ENCODE measurements at places on chromosomes 6 and 20.

GRCh38 chr20:19047951-19048296 lies 164.5 kb upstream of the SLC24A3 start:
- DNase-seq: no peak

- DNase-seq: peak; percentile 85
Measured at GRCh38 chr6:143965503-143966171, 42.4 kb downstream of the PLAGL1 start.

GRCh38 chr6:38170666-38171355 lies 351.3 kb downstream of the ZFAND3 start:
- no peak for DNase-seq

GRCh38 chr6:3987053-3987452 lies 91.9 kb downstream of the FAM217A start:
- peak; percentile 15 for DNase-seq

GRCh38 chr6:33700391-33701050 lies 11.0 kb downstream of the UQCC2 start:
- DNase-seq: peak; percentile 70

DNA sequence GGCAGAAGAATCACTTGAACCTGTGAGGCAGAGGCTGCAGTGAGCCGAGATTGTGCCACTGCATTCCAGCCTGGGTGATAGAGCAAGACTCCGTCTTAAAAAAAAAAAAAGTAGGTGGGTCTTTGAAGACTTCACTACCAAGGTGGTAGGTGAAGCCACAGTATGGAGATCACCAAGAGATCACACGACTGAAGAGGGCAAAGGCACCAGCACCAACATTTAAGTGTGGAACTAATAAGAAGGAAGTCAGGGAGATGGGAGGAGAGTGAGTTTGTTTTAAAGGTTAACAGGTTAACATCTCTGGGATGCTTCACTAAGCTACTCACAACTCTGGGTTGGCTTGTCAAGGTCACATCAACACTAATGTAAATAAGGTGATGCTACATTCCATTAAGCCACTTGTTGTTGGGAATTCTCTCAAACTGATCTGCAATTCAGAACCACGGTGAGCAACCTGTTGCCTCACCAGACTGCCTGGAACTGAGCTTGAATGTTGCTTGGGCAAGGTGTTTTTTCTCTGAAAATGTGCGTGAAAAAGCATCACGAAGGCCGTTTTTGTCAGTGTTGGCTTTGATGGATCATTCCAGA lies 48.7 kb downstream of the KCTD20 start:
- peak; percentile 22 for DNase-seq

- no peak for DNase-seq
Measured at GRCh38 chr6:117956386-117956785, 49.3 kb downstream of the SLC35F1 start.

DNA sequence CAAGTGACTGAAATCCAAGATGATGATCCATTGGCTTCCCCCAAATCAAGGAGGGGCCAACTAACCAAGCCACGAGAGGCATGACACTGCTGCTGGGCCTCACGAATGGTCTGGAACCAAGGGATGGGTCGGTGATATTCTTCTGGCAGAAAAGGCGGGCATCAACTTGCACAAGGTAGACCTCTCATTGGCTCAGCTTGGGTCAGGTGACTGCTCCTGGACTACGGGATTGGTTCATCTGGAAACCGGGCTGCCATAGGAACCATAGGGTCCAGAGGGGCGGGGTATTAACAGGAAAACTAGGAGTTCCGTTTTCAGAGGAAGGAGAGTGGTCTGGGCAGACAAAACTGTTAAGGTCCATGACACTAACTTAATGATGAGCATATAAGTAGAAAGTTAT lies 100.9 kb downstream of the TFAP2C start:
- DNase-seq: no peak

DNA sequence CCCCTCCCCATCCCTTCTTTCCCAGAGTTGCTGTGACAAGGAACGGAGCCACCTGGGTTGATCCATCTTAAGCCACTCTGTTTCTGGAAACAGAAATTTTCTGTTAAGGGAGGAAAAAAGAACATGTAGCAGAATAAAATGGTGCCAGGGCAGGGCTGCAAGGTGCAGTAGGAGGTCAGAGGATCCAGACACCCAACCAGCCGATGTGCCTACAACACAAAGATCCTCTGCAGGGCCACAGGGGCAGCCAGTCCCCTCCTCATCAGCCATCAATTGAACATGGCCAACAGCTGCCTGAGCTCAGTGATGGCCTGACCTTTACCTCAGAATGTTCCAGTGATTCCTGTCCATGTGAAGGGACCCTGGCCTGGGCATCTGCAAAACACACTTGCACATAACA lies 11.9 kb downstream of the MDFI start:
- no peak for DNase-seq

- no peak for DNase-seq
Measured at GRCh38 chr20:37316116-37316774, 26.8 kb downstream of the MANBAL start.

DNA sequence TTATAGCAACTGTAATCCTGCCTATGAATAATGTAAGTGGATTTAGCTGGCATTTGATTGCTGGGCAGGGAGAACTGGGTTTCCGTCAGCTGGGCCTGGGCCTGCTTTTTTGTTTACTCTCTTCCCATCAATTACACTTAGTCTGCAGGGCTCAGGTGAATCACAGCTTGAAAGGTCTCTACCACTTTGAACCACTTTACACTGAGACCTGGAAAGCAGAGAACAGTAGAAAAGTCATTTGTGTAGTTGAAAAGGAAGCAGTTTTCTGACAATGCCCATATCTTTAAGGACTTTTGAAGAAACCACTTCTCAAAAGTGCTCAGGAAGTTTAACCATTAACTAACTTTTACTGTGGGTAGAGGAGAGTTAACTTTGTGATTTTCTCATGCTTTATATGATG lies 315.4 kb upstream of the SASH1 start:
- no peak for DNase-seq

- DNase-seq: no peak
Measured at GRCh38 chr20:64104667-64105451, 2.5 kb downstream of the NPBWR2 start.

DNA sequence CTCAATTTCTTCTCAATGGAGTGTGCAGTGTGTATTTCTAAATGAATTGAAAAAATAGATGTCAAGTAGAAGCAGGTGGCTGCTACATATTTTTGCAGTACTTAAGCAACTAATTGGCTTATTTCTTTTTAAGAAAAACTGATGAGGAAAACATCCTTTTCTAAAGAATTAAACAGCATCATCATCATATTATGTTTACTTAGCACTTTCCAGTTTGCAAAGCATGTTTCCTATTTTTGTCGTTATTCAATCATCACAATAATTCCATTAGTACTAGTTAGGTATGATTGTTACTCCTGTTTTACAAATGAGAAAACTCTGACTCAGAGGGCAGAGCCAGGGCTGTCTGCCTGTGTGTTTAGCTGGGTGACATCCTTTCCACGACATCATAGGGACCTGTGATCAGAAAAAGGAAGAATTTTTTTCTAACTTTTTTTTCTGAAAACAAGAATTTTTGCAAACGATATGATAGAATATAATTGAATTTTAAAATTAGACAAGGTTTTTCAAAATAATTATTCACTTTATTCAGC lies 22.7 kb upstream of the BMP6 start:
- DNase-seq: no peak

DNA sequence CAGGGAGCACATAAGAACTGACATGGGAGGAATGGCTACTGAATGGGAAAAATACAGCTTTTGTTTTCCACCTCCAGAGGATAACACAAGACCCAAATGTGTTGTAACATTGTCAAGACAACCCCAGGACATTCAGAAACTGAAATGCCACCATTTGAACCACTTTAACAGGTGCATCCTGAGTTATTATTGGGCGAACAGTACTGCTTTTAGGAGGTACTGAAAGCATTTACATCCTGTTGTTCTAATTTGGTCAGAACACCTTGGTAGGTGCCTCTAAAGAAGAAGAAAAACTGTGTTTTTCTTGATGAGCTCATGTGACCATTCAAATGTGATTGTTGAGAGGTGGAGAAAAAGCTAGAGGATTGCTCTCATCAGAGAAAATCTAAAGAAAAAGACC lies 6.4 kb upstream of the TXNDC5 start:
- no peak for DNase-seq

DNA sequence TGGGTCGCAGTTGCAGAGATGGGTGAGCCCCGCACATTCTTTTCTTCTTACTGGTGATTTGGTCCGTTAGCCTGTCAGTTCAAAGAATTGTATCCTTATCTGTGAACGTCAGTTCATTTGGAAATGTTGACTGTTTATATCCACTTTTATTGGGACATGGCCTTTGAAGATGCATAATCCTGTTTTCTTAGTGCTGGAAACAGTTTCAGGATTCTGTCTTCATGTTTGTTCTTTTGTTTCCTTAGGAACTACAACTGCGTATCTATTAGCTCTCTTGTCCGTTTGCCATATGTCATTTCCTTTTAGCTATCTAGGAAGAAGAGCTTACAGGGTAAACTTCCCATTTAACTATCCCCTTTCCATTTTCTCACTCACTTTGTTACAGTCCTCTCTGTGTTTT lies 35.0 kb upstream of the TULP1 start:
- no peak for DNase-seq

DNA sequence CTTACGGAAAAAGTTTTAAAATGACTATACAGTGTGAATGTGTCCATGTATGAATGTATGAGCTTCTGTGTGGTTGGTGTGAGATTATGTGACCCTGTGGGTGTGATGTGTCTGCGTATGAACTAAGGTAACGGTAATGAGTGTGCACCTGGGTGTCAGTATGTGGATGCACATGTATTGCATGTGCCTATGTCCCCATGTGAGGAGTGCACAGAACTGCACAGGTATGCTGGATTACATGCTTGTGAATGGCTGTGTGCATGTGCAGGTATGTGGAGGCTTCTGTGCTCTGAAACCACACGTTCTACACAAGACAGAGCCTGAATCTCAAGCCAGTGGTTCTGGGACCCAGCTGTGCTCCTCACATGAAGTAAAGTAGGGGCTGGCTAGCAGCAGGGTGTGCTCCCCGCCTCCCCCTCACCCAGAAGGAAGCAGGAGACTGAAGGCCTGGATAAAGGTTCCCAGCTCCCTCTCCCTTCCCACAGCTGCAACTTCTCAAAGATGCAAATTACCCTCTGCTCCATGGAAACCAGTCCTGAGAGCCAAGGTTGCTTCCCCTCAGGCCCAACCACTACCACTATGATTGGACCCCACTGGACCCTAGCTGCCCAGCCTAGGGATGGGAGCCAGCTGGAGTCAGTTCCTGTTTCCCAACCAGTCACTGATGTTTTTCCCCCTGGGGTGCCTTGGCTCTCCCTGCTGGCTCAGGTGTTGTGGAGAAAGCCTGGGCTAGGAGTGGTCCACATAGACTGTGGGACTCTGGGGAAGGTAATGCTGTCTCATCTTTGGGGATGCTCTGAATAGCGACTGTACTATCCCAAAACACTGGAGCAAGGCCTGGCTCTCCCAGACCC lies 24.8 kb upstream of the SPDEF start:
- no peak for DNase-seq

DNA sequence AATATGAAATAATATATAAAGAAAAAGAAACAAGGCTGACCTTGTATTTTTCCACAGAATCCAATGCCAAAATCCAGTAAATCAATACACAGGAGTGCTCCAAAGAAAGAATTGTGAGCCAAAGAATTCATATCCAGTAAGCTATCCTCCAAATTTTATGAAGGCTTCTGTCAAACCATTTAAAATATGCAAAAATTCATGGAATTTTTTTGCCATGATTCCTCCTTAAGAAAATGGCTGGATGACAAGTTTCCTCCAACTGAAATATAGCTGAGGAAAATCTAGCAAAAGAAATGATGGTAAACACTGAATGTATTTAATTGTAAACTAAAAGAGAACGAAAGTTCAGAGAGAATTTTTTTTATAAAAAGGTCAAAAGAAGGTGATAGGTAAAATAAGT lies 290.3 kb downstream of the UBE3D start:
- DNase-seq: peak; percentile 25

DNA sequence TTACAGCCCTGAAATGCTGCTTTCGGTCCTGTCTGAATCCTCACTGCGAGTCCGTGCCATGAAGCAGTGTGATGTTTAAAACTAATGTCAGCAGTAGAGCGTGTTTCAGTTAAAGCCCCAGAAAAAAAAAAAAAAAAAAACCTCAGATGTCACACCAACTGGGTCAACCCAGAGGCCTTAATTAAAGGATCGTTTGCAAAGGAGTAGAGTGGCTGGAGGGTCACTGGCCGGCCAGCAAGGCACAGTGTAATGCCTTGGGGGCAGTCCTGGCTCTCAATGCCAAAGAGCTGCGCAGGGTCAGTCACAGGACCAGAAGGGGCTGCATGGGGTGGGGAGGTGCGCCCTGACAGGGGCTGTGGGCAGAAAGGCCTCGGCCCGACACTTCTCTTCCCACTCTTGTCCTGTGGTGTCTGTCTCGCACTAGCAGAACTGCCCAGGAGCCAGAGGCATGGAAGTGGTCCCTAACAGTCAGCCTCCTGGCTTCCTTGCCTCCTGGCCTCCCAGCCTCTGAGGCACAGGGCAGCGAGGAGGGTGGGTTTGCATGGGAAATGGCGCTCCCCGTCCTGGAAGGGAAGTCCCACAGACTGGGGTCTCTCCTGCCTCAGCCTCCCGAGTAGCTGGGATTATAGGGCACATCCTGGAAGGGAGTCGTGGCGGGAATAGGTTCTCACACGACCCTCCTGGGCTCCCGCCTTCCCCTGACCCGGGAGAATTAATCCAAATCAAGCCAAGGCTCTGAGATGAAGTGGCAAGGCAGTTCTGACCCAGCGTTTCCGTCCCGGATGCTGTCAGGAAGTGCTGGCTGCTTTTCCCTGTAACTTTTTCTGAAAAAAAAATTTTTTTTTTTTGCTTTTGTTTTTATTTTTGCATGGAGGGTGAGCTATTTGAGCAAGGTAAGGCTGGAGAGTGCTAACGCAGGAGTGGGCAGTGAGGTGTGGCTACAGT lies 53.7 kb upstream of the MPC1 start:
- no peak for DNase-seq

DNA sequence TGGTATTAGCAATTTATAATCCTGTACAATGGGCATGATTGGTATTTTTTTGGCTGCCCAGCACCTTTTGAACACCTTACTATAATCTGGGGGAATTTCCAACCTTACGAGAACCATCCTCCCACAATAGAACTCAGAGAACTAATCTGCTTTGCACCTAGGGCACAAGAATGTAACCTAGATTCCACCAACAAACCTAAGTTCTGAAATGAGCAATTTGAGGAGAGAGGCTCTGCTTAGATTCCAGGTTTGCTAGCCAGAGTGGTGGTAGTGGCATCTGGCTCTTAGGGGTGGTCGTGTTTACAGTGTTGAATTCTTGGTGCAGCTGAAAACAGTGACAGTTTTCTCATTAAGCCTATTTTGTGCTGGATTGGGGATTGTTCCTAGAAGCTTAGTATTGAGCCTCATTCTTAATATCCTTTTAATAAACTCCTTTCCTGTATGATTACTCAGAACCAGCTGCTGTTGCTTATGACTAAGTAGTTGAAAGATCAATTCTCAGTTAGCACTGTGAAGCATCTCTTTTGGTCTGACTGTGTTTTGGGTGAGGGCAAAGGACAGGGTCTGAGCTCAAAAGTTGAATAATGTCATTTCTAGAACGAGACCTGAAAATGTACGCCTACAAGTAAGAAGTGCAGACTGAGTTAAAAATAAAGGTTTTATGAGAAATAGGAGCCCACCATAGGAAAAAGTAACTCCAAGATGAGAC lies 385.6 kb downstream of the CDKAL1 start:
- peak; percentile 15 for DNase-seq

Measured in AG10803 (cell line).